ENCODE measurements at places on chromosomes 4 and X. TPM values are rescaled to one million over a fixed set of nuclear protein-coding genes. Genes with fewer than 3 reads are reported as not detected.

FAM47E gene
- total RNA-seq, result 0.38 TPM

SLC26A1 gene
- 0.13 TPM for total RNA-seq

ENPEP gene
- total RNA-seq, result 0.49 TPM

NOA1 gene
- total RNA-seq, result 15.1 TPM

TMEM35A gene
- total RNA-seq, result 0.16 TPM

FUNDC1 gene
- total RNA-seq, result 6.8 TPM

SMPX gene
- total RNA-seq, result not detected

CPLX1 gene
- total RNA-seq, result 0.50 TPM

RIPPLY1 gene
- total RNA-seq, result not detected

ARR3 gene
- not detected for total RNA-seq

Measured in bladder microvascular endothelial cell (primary cell).